ENCODE measurements at places on chromosomes 5 and 9.

DNA sequence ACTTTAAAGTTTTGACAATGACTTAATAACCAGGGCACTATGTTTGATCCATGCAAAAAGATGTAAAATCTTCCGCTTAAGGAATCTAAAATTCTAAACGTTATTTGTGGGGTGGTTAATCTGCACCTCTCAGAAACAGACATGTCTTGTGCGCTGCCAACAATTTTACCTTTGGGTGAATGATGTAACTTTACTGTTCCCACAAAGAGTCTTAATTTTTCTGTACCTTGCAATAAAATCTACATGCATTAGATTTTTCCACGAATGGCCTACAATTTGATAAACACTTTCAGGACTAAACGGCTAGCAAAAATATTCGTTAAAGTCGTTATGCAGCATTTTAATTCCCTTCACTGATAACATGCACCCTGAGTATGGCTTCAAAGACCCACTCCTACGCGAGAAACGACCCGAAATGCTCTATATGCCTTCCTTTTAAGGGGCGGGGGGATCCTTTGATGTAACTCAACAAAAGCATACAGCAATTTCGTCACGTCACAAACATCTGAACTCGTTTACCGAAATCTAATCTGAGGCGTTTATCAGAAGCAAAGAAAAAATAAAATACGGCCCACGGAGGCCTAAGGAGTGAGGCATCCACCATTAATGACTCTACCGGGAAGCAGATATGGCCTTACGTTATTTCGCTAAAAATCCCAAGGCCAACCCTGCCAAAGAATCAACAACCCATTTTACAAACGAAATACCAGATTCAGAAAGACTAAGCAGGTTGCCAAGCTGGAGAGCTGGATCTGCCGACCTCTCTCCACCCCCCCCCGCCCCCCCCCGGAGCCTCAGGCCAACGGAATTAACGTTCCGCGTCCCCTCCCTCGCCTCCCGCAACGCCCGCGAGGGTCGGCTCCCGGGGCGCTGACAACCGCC, 621 bp downstream of the AK6 start:
- DNase-seq = no peak

DNA sequence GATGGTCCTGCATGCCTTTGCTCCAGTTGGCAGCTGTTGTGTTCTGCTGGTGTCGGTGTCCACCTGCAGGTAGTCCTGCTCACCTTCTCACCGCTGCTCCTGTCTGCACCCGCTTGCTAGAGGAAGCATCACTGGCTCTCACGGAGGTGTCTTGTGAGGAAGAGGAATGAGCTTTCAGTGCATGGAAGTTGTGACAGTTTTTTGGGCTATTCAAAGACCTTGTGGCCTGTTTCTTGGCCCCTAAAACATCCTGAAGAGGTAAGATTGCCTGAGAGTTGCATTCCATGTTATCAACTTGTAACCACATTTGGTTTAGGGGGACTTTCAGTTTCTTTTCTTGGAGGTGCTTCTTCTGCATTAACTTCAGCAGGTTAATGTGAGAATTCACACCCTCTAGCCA, 85.6 kb downstream of the MACROH2A1 start:
- DNase-seq = no peak

- no peak for DNase-seq
Observed at GRCh38 chr9:14271093-14271673, 42.8 kb downstream of the NFIB start.

GRCh38 chr9:112921549-112921948, 30.9 kb upstream of the SLC46A2 start:
- no peak for DNase-seq

- no peak for DNase-seq
Observed at GRCh38 chr9:130522233-130522808, 57.1 kb upstream of the FUBP3 start.

GRCh38 chr9:81767921-81768320, 78.6 kb upstream of the TLE1 start:
- no peak for DNase-seq

GRCh38 chr5:60248901-60249300, 355.4 kb upstream of the PDE4D start:
- DNase-seq = peak; percentile 28

DNA sequence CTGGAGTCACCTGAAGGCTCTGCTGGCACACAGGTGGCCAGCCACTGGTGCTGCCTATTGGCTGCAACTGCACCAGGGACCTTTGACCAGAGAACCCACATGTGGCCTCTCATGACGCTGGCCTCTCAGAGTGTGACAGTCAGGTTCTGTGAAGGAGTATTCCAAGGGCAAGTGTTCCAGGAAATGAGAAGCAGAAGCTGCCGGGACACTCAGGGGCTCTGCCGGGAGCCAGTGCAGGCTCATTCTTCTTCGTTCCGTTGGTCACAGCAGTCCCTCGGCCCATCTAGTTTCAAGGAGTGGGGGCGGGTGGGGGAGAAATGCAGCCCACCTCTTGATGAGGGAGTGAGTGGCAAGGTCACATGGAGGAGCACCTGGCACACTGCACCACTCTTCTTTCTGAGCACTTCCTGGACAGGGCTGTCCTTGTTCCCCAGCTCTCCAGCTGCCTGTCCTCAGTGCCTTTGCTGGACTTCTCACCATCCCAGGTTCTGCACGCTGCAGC, 237.5 kb downstream of the GADD45G start:
- DNase-seq = no peak

GRCh38 chr5:172450861-172451695, 3.2 kb downstream of the SH3PXD2B start:
- DNase-seq = no peak

- DNase-seq = no peak
Observed at GRCh38 chr9:101737705-101738565, 512 bp downstream of the GRIN3A start.

DNA sequence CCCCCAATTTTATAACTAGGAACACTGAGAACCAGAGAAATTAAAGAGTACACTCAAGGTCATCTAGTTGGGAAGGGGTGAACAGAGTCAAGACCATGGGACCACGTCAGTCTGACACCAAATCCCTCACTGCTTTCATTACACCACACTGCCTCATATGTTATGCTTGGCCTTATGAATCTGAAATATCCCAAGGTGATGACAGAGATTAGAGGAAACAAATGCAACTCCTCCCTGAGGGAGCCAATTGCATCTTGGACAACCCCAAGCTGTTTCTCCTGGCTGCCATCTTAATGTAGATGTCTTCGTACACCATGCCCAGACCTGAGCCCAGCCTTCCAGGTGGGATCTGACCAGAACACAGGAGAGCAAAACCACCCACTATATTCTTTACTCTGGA, 60.6 kb upstream of the ABCA1 start:
- no peak for DNase-seq

GRCh38 chr5:65203746-65204145, 278.0 kb downstream of the ADAMTS6 start:
- no peak for DNase-seq

- DNase-seq = no peak
Observed at GRCh38 chr9:108184941-108185340, 670.8 kb downstream of the ACTL7B start.

DNA sequence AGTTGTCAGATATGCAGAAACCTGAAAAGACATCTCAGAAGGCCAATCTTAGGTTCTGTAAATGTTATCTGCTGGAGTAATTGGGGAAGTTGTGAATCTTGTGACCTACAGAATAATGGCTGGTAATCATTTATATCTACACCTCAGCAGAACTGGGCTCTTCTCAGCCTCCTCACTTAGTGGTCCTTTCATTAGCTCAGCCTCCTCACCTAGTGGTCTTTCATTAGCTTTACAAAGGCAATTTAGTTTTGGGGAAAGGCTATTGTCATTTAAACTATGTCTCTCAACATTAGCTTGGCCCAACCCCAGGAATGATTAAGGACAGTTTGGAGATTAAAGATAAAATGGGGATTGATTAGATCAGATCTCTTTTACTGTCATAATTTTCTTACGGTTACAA, 284.2 kb upstream of the SGCD start:
- DNase-seq = no peak

GRCh38 chr9:87525546-87526303, 28.1 kb downstream of the DAPK1 start:
- no peak for DNase-seq

- DNase-seq = peak; percentile 41
Observed at GRCh38 chr5:95644351-95645042, 2.1 kb upstream of the RFESD start.

- DNase-seq = no peak
Observed at GRCh38 chr5:143086908-143087637, 316.4 kb downstream of the NR3C1 start.

DNA sequence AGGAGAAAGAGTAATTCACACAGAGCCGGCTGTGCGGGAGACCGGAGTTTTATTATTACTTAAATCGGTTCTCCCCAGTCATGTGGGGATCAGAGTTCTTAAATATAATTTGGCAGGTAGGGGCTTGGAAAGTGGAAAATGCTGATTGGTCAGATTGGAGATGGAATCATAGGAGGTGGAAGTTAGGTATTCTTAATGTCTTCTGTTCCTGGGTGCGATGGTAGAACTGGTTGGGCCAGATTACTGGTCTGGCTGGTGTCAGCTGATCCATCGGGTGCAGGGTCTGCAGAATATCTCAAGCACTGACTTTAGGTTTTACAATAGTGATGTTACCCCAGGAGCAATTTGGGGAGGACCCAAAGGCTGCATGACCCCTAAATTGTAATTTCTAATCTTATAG, 4.6 kb upstream of the CERCAM start:
- DNase-seq = no peak

DNA sequence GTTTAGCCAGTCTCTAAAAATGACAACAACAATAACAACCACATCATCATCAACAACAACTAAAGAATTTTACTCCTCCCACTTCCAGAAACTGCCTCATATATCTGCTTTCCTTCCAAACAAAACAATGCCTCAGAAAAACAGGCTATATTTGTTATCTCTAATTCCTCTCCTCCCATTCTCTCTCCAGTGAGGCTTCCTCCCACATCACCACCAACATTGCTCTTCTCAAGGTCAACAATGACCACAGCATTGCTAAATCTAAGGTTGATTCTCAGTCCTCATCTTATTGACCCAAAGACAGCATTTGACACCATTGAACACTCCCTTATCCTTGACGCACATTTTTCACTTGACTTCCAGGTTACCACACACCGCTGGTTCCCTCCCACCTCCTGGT, 38.1 kb upstream of the PRUNE2 start:
- DNase-seq = no peak

- no peak for DNase-seq
Observed at GRCh38 chr5:81189875-81190498, 43.1 kb upstream of the CKMT2 start.

DNA sequence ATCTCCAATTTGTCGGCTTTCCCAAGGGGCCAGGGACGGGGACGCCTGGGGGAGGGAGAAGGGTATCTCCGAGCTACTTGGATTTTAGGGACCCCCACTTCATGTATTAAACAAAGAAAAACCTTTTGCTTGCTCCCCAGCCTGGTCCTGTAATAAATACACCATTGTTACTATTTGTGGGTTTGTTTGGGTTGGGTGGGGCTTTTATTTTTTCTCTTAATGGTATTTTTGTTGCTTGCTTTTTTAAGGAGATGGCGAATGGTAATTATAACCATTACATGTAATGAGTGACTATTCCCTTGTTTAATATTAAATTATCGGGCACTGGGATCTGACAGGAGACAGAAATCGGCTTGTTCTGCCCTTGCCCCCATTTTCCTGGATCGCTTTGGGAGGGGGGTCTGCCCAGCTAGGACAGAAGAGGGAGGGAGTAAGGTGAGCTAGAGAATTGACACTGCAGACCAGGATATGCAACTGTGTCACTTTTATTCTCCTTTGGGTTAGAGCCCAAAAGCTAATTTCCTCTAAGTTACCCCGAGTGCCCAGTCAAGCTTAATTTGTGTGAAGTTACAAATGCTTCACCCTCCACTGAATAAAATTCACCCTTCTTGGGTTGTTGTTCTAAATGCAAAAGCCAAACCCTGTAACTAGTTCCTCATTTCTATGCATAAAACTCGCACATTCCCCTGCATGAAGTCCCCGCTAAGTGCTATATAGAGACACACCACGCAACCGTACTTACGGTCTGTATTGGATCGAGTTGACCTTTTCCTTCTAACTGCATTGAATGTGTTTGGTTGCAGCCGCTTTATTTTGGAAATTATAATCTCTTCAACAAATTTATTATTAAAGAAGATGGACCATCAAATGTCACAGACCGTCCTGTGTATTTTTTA, 1.6 kb upstream of the ZNF608 start:
- DNase-seq = peak; percentile 70

DNA sequence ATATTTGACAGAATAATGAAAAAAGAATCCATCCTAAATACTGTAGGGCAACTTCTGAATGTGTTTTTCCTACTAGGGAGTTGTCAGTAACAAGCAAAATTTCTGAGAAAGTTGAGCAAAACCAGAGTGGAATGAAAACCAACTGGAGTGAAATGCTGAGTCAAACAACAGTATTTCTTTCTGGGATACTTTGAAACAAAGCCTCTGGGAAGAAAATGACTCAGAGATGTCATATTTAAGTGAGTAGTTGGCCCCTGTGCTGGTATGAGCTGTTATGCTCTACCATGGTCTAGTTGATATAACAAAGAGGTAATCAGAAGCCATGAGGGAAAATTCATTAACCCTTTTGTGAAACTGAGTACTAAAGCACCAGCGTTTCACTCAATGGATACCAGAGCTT, 372.1 kb upstream of the C9orf72 start:
- DNase-seq = no peak

DNA sequence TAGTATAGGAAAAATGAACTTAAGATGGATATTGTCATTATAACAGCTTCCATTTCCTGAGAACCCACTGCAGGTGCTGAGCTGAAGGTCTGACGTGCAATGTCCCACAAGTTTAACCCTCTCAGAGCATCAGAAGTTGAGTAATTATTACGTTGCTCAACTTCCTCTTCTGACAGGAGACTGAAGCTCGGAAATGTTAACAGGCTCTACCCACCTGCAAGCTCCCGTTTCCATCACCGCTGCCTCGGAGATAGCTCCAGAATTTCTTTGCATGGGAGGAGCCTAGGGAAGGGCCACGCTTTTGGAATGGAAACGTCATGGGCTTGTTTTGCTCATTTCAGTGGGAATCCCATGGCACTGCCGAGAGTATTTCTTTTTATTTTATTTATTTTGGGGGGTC, 1.0 kb upstream of the NTMT1 start:
- peak; percentile 32 for DNase-seq

DNA sequence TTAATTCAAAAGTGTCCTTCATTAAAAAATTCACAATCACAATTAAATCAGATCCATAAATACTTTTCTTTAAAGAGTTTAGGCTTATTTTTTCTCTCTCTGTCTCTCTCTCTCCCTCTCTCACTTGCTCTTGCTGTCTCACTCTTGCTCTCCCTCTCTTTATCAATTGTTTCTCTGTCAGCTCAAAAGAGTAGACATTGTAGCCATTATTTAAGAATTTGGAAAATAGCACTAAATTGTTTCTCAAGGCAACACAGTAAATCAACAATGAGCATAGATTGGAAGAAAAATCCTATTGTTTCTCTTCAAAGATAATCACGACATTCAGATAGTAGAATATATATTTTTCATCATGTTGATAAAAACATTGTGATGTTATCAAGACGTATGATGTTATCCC, 1114.0 kb downstream of the PTPRD start:
- no peak for DNase-seq

All from stimulated activated naive B cell treated with anti-CD40 and anti-IgM and Interleukin-4, amounts not matched to agents 10 μg/mL and 1 μg/mL and 100 μg/mL, for 72 hours (primary cell).